ENCODE measurements at places on chromosomes 3 and 15. TPM values are rescaled to one million over a fixed set of nuclear protein-coding genes. Genes with fewer than 3 reads are reported as not detected.

GRCh38 chr3:107954845-107955244 is 136.0 kb downstream of the CD47 start:
- no peak overlapping the region for H3K4me3 ChIP-seq
- peaks cover 17% of the 10 kb centered on the region for H3K4me1 ChIP-seq
- no peaks in the 10 kb centered on the region for H3K27me3 ChIP-seq
- H3K27ac ChIP-seq = no peak overlapping the region
- DNase-seq = no peak

GRCh38 chr3:195154111-195154791 is 116.7 kb downstream of the XXYLT1 start:
- peaks cover 73% of the 10 kb centered on the region for H3K4me1 ChIP-seq
- peak; percentile 76 for DNase-seq
- no peaks in the 10 kb centered on the region for H3K36me3 ChIP-seq
- no peak overlapping the region for H3K4me3 ChIP-seq
- peak overlapping the region; percentile 92 for H3K27ac ChIP-seq

- no peaks in the 10 kb centered on the region for H3K4me1 ChIP-seq
- H3K4me3 ChIP-seq = no peak overlapping the region
- H3K27ac ChIP-seq = no peak overlapping the region
- H3K36me3 ChIP-seq = no peaks in the 10 kb centered on the region
- DNase-seq = no peak
These were observed 393.3 kb downstream of the GRM7 start for GRCh38 chr3:7254251-7254650.

The ILDR1 gene
- 0.18 TPM for total RNA-seq

DNA sequence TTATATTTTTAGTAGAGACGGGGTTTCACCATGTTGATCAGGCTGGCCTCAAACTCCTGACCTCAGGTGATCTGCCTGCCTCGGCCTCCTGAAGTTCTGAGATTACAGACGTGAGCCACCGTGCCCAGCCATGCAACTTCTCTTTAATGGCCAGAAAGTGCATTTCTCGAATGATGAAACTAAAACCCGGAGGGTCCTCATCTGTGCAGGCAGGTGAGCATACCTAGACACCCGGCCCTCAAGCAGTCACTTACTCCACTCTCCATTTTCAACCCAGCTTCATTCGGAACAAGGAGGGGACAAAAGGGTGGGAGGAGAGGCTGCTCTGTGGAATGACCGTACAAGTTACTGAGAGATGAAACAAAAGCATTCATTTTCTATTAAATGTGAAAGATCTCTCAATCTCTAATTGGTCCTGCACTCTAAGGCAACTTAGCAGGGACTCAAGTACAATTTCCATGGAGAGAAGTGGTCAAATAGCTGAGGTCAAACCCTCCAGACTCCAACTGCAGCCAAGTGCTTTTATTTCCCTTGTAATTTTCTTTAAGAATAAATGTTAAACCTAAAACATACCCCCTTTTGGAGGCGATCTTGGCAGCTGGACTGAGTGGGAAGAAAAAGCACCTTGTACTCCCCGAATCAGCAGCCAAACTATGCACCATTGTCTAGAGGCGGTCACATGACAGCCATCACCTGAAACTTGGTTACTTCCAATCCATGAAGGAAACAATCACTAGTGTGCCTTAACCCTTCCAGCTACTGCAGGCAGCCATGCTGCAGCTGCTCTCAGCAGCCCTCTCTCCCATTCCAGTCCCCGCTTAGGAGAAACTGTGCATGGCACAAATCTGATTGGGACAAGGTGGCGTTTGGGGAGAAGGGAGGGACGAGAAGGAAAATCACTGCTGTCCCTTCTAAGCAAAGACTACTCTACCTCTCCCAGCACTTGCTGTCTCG is 62.2 kb downstream of the VGLL4 start:
- no peaks in the 10 kb centered on the region for H3K36me3 ChIP-seq
- peak overlapping the region; percentile 74 for H3K27ac ChIP-seq
- DNase-seq = no peak
